ENCODE measurements at places on chromosomes 13 and 19.

DNA sequence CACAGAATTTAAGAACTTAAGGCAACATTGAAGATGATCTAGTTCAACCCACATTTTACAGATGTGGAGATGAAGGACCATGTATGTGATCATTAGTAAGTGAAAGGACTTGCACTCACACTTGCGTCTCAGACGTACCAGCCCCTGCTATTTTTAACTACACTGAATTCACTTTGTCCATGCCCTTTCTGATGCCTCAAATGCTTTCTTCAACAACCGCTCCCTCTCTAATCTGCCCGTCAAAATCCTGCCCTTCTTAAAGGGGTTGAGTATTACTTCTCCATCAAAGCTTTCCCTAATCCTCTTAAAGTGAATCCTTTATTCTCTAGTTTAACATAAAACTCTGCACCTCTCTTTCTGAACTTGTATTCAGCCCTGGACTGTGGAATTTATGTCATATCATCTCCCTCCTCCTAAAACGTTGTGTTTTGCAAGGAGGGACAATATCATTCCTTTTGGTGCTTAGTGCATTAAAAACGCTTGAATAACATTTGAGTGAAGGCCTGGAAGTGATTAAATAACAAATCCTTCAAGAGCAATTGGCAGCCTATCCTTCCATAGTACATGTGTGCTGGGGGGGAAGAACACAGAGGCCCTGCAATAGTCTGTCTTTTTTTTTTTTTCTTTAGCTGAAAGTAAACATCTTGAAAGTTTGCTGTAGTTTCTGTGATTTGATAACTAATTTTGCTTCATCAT is 493.3 kb downstream of the LMO7 start:
- DNase-seq = no peak

DNA sequence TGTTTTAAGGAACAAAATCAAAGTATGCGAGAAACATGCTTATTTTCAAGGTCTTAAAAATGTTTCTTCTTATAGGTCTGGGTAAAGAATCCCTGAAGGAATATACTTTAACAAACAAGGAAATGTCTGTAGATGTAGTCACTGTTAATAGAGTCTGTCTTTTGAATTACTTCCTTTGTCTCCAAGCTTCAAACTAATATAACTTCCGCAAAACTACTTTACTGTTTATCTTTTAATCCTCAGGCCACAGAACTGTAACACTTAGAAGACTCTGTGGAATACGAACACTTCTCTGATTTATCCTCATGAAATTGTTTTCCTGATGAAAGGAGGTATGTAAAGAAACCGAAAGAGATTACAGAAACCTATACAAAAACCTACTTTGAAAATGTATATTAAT is 316.0 kb downstream of the PCDH9 start:
- DNase-seq = no peak

GRCh38 chr13:59176775-59177174 is 987.0 kb downstream of the DIAPH3 start:
- no peak for DNase-seq

DNA sequence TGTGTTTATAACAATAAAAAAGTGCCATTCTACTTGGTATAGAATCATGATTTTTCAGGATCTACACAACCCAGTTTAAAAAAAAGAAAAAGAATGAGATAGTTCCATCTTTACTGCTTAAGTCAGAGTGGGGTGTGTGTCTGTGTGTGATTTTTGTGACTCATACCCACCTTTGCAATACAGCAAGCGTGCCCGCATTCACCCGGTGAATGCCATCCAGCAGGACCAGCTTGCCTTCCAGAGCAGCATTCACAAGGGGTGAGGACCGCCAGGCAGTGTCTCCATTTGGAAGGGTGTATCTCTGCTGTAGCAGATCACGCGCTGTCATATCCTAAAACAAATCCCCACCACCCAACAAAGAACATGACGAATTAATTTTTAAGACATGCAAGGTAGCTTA is 127.7 kb downstream of the VWA8 start:
- no peak for DNase-seq

DNA sequence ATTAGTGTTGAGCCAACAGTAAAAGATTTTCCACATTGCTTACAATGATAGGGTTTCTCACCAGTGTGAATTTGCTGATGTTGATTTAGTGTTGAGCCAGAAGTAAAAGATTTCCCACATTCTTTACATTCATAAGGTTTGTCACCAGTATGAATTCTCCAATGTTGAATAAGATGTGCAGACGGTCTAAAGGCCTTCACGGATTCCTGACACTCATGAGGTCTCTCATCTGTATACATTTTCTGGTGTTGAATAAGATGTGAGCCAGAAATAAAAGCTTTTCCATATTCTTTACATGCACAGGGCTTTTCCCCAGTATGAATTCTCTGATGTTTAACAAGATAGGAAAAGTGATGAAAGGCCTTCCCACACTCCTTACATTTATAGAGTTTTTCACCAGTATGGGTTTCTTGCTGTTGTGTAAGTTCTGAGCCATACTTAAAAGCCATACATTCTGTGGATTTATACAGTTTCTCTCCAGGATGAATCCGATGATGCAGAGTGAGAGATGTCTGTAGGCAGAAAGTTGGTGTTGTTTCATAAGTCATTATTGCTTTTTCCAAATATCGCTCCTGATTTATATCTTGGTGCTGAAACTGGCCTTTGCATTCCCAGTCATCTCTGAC is 22.4 kb downstream of the ZNF850 start:
- DNase-seq = no peak

DNA sequence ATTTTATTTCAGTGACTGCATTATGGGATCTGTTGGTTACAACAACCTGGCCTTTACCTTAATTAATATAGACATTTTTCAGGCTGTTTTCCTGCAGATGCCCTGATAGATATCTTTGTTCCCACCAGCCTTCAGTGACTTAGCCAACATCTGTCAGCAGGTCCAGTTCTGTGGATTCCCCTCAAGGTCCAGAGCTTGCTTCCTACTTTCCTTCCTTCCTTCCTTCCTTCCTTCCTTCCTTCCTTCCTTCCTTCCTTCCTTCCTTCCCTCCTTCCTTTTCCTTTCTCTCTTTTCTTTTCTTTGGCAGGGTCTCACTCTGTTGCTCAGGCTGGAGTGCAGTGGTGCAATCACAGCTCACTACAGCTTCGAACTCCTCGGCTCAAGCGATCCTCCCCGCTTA is 14.4 kb upstream of the CYP2B6 start:
- no peak for DNase-seq

- no peak for DNase-seq
Measured at GRCh38 chr19:10363789-10364281, 16.5 kb downstream of the TYK2 start.

GRCh38 chr13:20177049-20177831 is 15.5 kb downstream of the GJB2 start:
- no peak for DNase-seq
